ENCODE measurements at places on chromosomes 4 and X.

- no peak for DNase-seq
Measured at GRCh38 chrX:47351706-47352105, 18.7 kb upstream of the ZNF157 start.

DNA sequence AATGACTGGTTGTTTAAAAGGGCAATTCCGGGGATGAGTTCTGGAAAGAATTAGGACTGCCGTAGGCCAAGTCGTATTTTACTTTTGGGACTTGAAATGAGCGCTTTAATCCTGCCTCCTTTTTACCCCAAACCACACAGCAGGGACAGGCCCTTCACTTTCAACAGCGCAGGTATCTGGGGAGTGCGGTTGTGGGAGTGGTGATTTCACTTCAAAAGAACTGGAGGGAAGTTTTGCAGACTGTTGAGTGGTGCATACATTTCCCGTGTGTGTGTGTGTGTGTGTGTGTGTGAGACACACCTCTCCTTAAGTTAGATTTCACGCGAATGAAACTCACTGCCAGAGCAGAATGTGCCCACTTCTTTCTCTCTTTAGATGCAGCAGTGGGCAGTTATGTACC, 2.8 kb downstream of the NHS start:
- peak; percentile 2 for DNase-seq

DNA sequence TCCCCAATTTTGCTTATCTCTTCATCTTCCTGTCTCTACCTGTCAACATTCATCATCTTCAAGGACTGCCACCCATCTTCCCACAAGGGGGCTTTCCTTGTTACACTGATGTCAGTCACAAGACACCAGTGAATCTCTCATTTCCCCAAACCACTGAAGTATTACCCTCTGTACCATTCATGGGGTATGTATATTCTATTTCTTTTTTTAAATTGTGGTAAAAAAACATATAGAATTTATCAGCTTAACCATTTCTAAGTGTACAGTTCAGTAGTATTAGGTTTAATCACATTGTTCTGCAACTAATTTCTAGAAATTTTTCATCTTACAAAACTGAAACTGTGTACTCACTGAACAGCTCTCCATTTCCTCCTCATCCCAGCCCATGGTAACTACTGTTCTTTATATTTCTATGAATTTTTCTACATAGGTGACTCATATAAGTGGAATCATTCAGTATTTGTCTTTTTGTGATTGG, 98.6 kb downstream of the LARP7 start:
- DNase-seq, result no peak

DNA sequence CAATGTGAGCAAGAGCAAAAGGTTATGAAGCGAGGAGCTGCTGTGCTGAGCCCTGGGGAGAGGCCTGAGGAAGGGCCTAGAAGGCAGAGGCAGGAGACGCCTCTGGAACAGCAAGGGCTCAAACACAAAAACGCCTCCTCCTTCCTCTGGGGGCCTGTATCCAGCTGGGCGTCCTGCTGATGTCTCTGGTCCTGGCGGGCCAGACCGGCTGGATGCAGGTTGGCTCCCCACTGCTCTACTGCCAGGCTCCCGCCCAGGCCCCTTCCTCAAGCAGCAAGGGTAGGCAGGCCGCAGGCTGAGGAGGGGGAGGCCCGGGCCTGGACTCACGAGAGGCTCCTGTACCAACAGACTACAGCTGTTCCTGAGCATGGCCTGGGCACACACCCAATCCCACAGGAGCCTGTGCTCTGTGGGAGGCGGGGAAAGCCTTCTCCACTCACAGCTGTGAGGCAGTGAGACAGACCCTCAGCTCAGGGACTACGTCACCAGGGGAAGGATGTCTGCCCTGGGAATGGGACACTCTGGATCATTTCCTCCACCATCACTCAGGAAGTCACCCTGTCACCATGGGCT, 2.3 kb downstream of the HAUS7 start:
- DNase-seq, result no peak

- DNase-seq, result no peak
Measured at GRCh38 chrX:15816438-15816809, 26.1 kb downstream of the ZRSR2 start.
